ENCODE measurements at places on chromosomes 3 and 15. TPM values are rescaled to one million over a fixed set of nuclear protein-coding genes. Genes with fewer than 3 reads are reported as not detected.
A peak's percentile ranks its signal among the peaks of the same experiment; 100 is the strongest.

DNA sequence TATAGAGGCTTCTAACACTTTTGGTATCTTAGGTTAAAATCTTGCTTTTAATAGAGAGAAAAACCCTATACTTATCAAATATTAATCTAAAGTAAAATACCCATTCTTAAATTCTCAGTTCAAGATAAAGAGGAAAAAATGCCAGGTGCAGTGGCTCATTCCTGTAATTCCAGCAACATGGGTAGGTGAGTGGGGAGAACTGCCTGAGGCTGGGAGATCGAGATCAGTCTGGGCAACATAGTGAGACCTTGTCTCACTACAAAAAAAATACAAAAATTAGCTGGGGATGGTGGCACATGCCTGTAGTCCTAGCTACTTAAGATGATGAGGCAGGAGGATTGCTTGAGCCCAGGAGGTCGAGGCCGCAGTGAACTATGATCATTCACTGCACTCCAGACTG is 135.8 kb downstream of the CLASP2 start:
- no peak for DNase-seq

DNA sequence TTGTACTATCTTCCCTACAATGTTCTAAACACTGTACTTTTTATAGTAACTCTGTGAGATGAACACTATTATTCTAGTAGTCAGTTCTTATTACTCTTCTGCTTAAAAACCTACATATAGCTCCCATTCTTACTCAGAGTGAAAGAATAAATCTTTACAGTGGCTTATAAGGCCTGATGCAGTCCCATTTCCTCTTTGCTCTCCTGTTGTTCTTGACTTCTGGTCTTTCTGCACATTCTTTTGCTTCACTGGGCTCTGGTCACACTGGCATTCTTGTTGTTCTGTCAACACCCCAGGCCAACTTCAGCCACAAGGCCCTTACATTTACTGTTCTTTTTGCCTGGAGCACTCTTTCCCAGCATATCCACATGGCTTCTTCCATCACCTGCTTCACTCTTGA is 58.2 kb upstream of the TP63 start:
- no peak for DNase-seq

DNA sequence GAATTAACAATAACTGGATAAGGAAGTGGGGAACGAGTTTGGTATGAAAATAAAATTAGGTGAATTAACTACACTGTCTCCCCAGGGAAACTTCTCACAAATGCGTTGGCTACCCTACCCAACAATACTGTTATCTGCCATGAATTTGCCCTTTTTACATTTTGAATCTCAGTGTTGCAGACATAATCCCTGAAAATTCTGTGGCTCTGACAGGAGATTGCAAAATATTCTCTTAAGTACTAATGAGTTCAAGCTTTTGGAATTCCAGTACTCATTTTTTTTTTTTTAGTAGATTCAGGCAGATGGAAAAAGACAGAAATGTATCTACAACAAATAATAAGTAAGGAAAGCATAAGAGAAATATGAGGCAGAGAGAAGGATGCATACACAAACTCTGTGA is 332.6 kb downstream of the LSAMP start:
- peak; percentile 48 for DNase-seq

- DNase-seq: no peak
Measured at GRCh38 chr3:43949594-43949993, 258.9 kb downstream of the ABHD5 start.

GRCh38 chr3:102016417-102016816 is 167.1 kb downstream of the NFKBIZ start:
- DNase-seq: no peak

DNA sequence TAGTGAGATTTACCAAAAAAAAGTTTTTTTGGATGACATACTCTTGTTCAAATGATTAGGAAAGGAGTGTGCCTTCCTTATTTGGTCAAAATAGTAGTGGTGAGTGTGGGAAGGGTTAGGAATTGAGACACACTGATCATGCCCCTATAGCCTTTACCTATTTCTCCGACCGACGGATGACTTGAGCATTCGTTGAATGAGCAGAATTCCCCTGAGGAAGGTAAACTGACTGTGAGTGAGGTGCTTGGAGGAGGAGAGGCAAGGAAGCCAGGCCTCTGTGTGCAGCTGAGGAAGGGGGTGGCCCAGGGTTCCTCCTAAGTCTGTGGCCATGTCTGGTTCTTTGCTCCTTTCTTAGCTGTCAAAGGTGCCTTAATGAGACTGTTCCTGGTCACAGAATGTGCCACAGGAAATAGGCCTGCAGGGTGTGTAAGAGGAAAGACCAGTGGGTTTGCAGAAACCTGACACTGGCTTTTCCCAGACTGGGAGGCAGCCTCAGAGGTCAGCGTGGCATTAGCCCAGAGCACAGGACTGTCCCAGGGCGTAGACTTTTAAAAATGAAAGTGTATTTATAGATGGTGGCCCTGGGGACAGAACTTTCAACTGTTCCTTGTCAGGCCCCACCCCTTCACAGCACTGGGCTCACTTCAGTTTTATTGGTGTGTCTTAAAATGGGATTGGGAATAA is 307.7 kb upstream of the C2CD4B start:
- no peak for DNase-seq

The PRTG gene
- 4.0 TPM for total RNA-seq

DNA sequence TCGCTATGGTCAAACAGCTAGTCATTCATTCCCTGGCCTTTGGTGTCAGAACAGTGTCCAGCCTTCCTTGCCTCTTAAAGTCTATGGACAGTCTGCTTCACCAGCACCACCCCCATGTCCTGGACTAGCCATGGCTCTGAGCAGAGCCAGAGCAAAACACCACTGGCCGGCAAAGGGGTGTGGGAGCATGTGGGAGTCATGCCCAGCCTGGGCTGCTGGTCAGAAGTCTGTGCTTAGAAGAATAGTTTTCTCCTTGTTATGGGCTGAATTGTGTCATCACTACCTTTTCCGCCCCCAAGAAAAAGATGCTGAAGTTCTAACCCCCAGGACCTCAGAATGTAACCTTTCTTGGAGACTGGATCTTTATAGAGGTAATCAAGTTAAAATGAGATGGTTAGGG is 132.9 kb upstream of the LPP start:
- peak; percentile 53 for DNase-seq

The GNAT1 gene
- total RNA-seq: not detected

GRCh38 chr15:77821188-77821958 is 188.7 kb upstream of the LINGO1 start:
- DNase-seq: peak; percentile 49

- peak; percentile 48 for DNase-seq
Measured at GRCh38 chr15:90174140-90174875, 26.8 kb upstream of the SEMA4B start.

DNA sequence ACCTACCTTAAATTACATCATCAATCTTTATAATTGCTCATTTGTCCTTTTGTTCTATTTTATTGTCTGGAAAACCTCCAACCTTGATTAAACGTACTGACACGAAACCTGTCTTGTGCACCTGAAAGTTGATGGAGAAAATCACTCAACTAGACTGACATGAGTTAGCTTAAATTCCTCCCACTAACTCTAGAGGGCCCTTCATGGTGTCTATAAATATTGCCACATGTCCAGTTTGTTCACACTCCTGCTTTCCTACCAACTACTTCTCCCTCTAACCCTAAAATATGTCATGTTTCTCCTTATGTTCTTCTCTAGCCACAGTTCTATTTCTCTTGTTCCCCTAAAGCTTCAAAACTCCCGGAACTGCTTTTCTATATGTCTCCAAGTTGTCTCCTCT is 59.8 kb upstream of the SGO1 start:
- no peak for DNase-seq

All from fibroblast of lung (primary cell).